Stimulated activated memory B cell treated with anti-CD40 and anti-IgM and Interleukin-4, amounts not matched to agents 10 μg/mL and 1 μg/mL and 100 μg/mL, for 72 hours (primary cell): ENCODE measurements at places on chromosomes 12 and 14.
A peak's percentile ranks its signal among the peaks of the same experiment; 100 is the strongest.

DNA sequence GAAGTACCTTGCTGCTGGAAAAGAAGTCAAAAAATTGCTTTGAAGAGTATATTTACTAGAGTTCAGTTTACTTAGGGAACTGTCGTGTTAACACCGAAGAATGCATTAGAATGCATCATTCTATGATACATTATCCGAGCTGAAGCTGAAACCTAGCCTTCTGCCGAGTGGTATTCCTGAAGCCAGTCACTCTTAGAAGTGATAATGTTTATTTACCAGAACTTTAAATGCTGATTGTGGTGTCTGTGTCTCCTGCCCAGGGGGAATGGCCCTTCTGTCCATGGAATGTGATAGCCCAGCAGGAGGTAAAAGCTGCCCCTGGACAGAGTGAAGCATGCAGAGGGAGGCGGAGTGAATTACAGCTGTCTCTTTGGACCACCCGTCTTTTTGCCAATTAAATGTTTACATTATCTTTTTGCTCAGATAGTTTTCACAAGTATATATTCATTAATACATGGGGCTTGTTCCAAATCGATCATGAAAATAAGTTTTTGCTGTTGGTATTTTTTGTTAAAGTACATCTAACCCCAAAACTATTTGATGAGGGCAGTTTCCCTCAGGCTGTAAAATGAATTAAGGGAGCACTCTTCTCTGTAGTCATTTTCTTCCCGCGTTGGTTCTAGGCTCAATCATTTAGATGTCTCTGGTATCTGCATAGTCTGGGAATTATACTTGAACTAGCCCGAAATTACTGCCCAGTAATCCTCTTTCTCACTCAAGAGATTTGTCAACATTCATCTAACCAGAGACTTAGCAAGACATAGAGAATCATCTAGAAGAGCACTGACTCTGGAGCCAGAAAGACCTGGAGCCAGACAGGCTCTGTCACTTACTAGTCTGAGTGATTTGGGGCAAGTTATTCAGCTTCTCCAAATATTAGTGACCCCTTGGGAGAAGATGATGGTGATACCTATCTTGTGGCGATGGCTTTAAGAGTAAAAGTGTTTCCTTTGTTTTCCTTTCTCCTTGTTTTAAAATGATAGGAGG, 147.6 kb downstream of the CRADD start:
- no peak for ATAC-seq

DNA sequence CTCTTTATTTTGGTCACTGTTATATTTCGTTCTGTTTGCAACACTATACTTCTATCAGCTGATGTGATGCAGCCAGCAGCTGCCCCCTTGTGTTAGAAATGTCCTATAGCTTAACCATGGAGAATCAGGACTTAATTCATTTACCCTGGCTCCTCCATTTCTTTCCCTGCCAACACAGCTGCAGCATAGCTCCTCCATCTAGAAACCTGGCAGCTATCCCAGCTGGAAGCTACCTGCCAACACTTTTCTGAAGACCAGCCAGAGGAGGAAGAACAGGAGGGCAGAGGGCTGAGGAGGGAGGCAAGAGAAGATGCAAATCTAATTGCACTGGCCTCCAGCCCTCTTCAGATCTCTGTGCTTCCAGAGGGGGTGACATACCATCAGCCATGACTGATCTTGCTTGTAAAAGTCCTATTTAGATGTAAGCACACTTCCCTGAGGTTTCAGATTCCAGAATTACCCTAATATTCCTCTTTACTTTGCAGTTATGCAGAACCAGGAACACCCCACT, 156.8 kb upstream of the TMEM260 start:
- no peak for ATAC-seq

DNA sequence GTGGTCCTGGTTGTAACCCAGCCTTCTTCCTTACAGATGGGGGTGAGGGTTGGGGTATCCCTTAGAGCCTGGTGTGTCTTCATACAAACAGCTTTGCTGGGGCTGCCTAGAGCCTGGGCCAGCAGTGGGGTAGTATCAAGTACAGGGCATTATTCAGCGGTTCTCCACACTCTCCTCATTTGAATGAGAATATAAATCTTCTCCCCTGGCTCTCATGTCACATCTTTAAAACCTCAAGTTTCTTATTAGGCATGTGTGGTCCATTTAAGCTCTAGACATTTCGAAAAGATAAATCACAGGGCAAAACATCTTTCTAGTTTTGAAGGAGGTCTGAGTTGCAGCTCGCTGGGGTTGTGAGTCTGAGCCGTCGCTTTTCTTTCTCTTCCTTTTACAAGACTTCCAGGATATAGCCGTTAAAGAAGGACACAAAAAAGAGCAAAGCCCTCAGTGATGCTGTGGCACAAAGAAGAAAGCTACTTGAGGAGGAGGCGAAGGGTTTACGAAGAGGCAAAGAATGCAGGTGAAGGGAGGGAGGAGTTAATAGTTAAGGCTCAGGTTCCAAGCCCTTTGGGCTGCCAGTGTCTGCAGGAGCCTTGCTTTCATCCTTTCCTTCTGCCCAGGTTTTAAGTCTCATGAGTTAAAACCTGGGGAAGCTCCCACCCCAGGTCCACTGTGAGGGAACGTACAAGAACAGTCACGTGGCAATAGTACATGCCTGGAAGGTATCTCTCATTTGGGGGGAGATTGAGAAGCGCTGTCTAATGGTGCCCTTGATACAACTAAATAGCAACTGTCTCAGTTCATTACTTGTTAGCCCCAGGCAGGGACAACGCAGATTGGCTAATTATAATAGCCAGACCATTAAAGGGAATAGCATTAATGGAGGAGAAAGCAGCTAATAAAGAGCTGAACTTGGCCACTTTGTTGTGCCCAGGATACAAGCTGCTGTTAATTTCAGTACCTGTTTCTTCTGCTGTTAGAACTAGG, 94.2 kb downstream of the ETV6 start:
- ATAC-seq, result no peak

- no peak for ATAC-seq
Observed at GRCh38 chr12:67442896-67443295, 173.7 kb downstream of the CAND1 start.

GRCh38 chr12:8018666-8019581, 13.6 kb upstream of the FOXJ2 start:
- peak; percentile 58 for ATAC-seq

DNA sequence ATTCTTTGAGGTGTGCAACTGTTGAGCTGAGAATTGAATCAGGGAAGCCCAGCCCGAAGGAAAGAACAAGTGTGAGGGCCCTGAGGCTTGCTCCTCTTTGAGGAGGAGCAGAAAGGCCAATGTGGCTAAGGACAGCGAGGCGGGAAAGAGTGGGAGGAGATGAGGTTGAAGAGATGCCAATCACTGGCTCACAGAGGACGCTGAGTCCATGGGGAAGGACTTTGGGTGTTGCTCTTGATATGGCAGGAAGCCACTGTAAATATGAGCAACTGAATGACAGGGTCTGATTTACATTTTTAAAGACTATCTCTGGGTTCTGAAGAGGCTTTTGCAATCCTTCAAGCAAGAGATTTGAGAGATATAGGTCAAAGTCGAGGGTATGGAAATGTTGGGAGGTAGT, 3.3 kb upstream of the APPL2 start:
- ATAC-seq, result no peak

GRCh38 chr12:91609283-91609682, 426.7 kb upstream of the DCN start:
- no peak for ATAC-seq

DNA sequence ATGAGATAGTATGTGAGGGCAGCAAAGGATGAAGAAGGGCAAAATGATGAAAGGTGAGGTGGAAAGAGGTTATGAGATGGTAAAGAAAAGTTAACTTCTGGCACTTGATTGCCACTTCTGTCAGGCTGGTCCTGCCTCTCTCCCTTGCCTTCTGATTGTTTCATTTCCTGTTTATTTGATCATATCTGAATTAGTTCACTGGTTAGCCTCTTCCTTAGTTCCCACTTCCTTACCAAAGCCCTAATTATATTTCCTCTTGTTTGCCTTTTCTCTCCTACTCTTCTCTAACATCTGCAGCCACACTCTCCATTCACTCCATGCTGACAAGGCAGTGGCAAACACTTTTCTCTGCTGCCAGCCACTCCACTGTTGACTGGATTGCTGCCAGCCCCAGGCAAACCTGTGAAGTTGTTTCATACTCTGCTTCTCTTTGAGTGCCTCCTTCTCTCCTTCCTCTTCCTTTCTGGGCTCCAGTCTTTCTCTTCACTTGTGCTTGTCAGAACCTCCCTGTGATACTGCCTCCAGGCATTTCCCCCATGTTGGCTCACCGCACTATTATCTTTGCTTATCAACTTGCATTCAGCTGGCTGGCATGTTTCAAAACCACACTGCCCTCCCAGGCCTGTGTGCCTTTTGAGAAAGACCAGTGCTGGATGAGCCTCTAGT, 8.1 kb downstream of the PNP start:
- peak; percentile 58 for ATAC-seq

DNA sequence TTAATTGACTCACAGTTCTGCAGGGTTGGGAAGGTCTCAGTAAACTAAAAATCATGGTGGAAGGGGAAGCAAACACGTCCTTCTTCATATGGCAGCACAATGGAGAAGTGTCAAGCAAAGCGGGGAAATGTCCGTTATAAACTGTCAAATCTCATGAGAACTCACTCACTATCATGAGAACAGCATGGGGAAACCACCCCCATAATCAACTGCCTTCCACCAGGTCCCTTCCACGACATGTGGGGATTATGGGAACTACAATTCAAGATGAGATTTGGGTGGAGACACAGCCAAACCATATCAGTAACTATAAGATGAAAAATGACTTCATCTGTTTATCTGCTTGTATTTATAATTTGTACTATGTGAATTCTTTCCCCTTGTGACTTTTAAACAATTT, 577.6 kb upstream of the MDGA2 start:
- no peak for ATAC-seq

DNA sequence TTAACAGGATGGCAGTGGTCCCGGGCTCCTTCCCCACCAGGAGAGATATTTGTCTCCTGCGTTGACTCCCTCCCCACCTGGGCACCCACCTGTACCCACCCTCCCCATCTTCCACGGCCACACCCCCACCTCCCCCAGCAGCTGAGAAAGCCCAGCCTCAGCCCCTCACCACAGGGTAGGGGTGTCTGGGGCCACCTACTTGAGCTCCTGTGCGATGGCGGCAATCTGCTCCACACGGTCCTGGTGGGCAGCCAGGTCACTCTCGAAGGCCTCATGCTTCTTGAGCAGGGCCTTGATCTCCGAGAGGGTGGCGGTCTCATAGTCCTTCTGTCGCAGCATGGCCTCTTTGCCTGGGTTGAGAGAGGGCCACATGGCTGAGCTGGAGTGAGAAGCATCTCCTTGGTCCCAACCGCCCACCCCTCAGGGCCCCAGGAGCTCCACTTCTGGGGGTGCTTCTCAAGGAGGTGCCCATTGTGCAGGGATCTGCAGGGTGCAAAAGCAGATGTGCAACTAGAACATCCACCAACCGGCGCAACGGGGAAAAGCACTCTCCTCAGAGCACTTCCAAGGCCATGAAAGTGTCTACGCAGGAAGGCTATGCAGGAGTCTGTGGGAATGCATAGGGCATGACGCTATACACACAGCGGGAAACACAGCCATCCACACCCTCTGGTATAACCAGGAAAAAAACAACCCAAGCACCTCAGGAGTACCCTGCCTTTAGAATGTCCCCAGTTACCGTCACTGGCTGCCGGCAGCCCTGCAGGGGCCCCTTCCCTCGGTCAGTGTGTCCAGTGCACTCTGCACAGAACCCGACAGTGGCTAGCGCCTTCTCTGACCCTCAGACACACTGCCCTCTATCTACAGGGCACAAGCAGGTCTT, 92.6 kb upstream of the ZFP36L1 start:
- peak; percentile 18 for ATAC-seq

- ATAC-seq, result no peak
Observed at GRCh38 chr14:103574707-103575285, 12.0 kb downstream of the COA8 start.

- no peak for ATAC-seq
Observed at GRCh38 chr14:83461521-83461920, 1927.9 kb upstream of the SEL1L start.

DNA sequence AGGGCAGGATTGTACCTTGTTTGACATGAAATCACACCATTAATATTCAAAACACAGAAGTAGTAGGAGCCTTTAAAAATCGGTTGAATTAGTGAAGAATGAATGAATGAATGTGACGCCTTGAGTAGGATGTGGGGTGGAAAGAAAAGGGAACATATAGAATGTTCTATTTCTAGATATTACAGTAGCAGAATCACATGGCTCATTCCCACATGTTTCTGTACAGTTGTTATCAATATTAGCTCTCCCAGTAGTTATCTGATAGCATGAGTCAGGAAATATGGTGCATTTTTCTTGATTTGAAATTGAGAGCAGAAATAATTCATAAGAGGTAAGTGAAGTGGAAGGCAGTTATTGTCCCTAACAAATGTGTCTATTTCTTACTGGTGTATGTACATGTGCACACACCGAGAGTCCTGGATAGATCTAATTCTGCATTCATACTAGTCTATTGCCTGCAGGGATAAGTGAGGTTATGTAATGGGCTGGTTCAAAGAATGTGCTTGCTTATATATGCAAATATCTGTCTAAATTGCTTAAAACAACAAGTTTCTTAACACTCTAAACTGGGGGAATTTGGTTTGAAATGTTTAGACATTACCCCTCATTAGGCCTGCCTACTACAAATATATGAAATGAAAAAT, 245.4 kb downstream of the EFCAB11 start:
- no peak for ATAC-seq

DNA sequence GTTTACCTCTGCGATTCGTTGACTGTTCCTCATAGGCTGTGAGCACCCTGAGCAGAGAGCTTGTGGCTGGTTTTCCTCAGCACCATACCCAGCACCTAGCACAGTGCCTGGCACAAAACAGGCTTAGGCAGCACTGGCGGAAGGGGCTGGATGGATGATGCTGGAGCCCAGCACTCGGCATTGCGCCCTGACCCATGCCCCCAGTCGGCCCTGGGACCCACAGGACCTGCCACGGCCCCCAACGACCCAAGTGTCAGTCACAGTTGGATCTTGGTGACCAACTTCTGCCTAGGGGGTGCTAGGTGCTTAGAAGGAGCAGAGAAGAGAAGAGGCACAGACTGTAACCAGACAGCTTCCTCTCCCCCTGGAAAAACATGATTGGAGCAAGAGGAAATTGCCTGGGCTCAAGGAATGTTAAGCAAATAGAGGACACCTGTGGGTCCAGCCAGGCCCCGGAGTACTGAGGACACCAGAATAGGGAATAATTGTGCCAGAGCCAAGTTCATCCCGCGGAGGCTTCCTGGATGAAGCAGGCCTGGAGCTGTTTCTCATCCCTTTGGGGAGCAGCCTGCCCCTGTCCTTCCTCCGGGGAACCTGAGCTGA, 31.5 kb downstream of the DEGS2 start:
- ATAC-seq, result no peak

DNA sequence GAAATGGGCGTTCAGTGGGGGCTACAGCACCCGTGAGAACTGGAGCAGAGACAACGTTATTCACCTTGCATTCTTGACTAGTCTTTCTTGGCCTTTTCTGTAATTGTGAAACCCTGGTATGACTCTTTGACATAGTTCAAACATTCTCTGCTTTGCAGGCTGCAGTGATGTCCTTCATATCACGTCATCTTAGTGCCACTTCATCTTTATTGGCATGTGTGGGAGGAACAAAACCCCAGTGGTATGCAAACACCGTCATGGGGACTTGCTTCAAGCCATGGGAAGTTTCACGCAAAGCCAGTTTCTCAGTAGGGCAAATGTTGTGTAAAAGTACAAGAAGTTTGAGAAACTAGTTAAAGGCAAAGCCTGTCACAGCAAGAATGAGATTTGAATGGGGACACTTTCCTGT, 20.2 kb upstream of the DUSP16 start:
- peak; percentile 94 for ATAC-seq

GRCh38 chr12:127987199-127987901, 279.6 kb upstream of the TMEM132C start:
- no peak for ATAC-seq

- ATAC-seq, result no peak
Observed at GRCh38 chr12:80881106-80881505, 56.6 kb downstream of the LIN7A start.

GRCh38 chr12:111438481-111438880, 32.8 kb downstream of the SH2B3 start:
- peak; percentile 13 for ATAC-seq
